GOT3 (cell line): ENCODE measurements at places on chromosomes 7 and 10.

DNA sequence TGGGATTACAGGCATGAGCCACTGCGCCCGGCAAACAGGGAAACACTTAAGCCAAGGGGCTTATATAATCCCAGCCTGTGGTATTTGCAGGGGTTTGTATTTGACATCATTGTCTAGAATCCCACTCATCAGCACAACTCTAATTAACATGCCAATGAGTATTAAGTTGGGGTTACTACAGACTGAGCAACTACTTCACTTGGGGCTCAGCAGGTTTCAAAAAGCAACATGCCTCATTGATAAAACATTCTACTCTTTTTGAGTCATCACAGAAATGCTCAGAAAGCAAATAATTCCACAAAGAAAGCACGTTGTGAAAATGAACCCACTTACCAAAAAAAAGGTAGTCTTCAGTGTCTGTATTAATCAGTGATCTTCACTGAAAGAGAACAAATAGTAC, 236.9 kb upstream of the CELF2 start:
- DNase-seq = no peak

- no peak for DNase-seq
These were observed 177.0 kb downstream of the REEP3 start for GRCh38 chr10:63697956-63698786.

DNA sequence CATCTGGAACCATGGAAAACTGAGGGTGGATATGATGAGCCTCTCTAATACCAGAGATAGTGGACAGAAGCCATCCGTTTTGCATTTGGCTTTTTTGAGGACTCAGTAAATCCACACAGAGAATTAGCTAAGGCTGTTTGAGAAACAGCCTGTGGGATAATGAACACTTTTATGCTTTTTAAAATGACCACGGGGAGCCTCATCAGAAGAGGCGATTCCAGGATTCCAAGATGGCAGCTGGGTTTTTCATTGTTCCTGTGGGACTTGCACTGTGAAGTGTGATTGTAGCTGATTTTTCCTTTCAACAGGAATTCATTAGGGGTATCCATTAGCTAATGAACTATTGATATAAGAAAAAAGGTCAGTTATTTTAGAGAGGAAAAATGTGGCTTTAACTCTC, 353.2 kb downstream of the AUTS2 start:
- DNase-seq = no peak

- no peak for DNase-seq
These were observed 72.0 kb upstream of the TES start for GRCh38 chr7:116138202-116138801.

DNA sequence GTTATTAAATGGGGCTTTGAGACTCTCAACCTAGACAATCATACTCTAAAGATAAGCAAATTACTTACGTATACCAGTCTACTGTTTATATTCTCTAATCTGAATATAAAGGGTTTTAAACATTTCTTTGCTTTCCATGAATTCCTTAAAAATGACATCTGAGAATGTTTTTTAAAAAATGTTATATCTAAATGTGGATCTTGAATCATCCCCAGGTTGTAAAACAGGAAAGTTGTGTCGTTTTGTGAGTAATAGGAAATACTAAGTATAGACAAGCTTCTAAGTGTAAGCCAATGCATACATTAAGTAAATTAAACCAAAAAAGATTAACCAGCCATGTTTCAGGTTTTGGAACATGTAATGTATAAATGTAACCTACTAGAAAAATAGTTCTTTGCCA, 26.8 kb downstream of the ADD3 start:
- DNase-seq = no peak

GRCh38 chr7:2640846-2641316, 9.1 kb downstream of the TTYH3 start:
- no peak for DNase-seq

DNA sequence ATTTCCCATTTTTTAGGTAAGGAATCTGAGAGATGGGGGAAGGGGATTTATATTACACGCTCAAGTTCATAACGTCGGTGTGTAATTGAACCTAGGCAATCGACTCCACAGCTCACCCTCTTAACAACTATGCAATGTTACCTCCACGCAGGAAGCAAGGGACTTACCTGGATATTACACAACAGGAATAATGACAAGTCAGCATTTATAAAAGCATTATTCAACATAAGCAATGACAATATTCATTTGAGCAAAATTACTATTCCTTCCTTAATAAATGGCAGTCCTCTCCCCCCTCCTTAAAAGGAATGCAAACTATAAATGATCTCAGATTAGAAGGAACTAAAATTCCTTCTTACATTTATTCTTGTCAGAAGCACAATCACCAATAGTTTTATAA, 104.0 kb downstream of the PCLO start:
- DNase-seq = no peak

- no peak for DNase-seq
These were observed 54.7 kb upstream of the CCNJ start for GRCh38 chr10:95988702-95989101.

GRCh38 chr7:18572885-18573284, 77.3 kb downstream of the HDAC9 start:
- DNase-seq = no peak

DNA sequence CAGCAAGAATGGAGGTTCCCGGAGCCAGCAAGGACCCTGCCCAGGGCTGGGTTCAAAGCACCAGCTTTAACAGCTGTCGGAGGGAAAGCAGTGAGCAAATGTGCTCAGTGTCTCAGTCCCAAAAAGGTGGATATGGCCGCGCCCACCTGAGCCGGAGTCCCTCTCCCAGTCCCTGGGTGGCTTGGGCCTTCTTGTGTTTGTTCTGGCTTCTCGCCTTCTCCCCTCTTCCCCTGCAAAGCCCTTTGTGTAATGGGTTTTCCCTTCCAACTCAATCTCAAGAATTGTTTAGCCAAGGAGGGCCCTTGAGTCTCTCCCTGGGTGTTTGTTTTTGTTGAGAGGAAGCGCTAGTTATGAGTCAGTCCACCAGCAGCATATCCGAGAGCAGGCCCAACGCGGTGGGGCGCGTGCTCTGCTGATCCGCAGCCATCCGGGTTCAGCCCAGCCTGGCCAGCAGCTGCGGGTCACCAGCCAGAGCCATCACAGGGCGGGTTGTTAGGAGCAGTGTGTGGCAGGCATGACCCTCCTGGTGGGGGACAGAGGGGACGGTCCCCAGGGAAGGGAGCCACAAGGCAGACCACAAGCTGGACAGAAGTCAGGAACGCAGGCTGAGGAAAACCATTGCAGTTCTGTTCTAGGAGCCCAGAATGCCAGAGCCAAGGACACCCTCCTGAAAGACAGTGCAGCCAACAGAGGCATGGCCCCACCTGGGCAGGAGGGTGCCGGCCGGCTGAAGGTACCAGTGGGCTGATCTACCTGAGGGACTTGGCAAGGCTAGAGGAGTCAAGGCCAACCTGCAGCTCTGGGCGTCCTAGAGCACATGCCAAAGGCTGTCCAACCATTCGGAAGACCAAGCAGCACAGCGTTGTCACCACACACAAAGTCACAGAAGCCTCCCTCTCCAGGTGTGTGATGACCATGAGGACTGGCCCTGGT, 21.3 kb downstream of the CALML3 start:
- no peak for DNase-seq

- no peak for DNase-seq
These were observed 33.7 kb upstream of the RBM33 start for GRCh38 chr7:155610633-155611193.

GRCh38 chr10:110865186-110865808, 6.4 kb upstream of the PDCD4 start:
- DNase-seq = no peak

GRCh38 chr7:102934701-102935100, 21.9 kb downstream of the LRRC17 start:
- no peak for DNase-seq

DNA sequence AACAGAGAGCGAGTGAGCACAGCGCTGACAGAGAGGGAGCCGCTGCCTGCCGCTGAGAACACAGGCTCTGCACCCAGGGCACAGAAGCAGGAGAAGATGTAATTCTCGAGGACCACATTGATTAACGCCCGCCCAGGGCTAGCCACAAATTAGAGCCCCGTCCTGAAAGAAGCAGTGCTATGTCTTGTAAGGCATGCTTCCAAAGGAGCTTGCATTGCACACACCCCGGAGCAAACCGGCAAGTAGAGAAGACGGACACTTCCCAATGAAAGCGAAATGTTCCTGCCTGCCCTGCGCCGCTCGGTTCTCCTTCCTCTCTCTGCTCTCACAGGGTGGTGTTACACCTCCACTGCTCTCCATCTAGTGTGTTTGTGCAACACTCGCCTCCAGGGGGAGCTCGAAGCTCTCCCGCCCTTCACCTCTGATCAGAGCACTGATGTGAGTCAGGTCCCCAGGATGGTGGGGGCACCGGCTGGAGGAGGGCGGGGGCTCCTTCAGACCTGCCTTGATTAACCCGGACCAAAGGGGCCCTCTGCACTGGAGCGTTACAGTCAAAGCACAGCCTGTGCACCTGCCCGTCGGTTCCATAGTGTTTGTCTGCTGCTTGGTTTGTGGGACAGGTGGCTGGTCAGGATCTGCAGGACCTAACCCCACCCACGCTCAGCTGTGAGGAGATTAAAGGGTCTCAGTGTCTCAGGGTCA, 316.5 kb downstream of the ADARB2 start:
- no peak for DNase-seq

DNA sequence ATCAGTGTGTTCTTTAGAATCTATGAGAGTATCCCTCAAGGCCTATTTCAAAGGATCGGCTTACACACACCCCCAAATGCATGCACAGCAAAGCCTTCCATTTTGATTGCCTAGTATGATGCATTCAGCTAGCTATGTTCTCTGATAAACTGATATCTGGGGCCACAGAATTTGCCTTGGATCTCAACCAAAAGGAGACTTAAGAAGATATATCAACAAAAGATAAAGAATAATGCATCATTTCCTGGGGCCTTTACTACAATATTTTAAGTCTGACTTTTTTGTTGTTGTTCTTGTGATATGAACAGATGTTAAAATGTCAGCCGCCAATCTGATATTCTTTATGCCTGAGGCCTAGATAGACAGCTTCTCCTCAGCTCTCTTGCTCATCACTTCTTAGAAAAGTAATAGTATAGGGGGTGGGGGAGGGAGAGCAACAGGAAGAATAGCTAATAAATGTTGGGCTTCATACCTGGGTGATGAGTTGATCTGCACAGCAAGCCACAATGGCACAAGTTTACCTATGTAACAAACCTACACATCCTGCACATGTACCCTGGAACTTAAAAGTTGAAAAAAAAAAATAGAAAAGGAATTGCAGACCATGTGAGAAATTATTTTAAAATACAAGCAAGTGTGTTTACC, 792.9 kb upstream of the GHITM start:
- DNase-seq = no peak

- no peak for DNase-seq
These were observed 927 bp upstream of the ALOX5 start for GRCh38 chr10:45373003-45373575.

DNA sequence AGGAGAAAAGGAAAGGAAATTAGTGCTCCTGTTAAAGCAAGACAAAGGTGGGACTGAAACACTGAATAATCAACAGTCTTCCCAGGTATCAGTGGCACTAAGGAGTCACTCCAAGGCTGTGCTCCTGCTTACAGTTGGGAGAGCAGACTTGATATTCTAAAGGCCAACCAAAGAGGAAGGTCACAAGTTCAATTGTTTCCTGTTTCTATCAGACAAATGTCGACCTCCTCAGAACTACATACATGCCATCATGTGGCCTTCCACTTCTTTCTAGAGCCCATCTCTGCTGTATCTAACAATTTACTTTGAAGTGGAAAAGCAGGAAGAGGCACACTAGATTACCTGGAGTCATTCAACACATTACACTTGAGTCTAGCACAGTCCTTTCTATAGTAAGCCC, 3.4 kb downstream of the ZNF239 start:
- DNase-seq = no peak

- no peak for DNase-seq
These were observed 131.1 kb downstream of the ADARB2 start for GRCh38 chr10:1605999-1606940.

- DNase-seq = no peak
These were observed 63.4 kb downstream of the KIAA1217 start for GRCh38 chr10:24272374-24272773.
